ENCODE measurements at places on chromosomes 7 and 10.

- no peak for DNase-seq
These were observed 38.6 kb downstream of the NEBL start for GRCh38 chr10:20858292-20859124.

- no peak for DNase-seq
These were observed 14.9 kb downstream of the STRA8 start for GRCh38 chr7:135248546-135248945.

- DNase-seq: no peak
These were observed 120.0 kb downstream of the PDE1C start for GRCh38 chr7:31950091-31950755.

GRCh38 chr10:122303271-122304053, 32.4 kb downstream of the BTBD16 start:
- DNase-seq: no peak

- DNase-seq: no peak
These were observed 384.7 kb downstream of the MDFIC start for GRCh38 chr7:115306586-115306985.

DNA sequence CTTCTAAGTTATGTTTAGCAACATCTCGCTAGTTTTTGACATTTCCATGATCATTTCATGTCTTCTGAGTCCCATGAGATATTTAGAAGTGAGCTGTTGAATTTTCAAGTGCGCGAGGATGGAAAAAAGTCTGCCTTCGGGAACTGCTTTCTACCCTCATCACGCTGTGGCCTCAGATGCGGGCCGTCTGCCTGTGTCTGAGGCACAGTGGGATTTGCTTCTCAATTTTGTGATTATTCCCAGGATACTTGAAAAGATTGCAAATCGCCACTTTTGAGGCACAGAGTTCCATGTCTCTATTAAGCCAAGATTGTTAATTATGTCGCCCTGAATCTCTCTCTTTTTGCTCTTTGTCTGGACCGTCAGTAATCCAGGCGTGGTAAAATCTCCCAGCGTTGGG, 30.8 kb upstream of the NKX6-2 start:
- DNase-seq: no peak

DNA sequence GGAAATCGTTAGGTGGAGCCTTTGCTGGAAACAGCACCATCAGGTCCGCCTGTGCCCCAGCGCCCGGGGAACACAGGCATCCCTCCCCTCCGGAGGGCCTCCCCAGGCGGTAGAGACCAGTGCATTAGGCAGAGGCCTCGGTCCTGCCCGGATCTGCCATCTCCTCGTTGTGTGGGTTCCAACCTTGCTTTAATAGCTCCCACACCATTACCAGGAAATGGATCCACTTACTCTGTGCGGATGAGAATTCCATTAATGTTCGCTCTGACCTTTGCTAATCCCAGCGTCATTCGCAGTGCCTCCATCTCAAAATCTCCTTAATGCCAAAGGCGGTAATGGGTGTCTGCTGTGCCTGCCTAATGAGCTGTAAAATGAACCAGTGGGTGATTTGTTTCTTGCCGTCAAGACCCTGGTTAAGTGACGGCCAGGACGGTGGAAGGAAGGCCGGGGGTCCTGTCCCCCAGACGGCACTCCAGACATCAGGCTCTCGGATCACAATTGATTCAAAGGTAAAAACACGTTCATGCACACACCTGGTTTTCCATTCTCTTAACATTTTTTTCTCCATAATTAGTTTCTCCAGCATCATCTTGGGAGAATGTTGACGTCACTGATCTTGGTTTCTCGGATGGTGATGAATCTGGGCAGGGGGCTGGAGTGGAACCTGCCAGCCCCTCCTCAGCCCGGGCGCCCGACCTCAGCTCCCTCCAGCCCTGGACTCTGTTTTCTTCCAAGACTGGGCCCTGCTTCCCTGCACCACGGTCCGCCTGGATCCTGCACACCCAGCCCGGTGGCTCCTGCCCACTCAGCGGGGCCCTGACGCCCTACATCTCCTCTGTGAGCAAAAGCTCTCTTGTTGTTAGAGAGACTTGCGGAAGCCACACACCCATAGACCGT, 22.8 kb upstream of the FAM20C start:
- no peak for DNase-seq

GRCh38 chr10:98373260-98374040, 41.5 kb downstream of the PYROXD2 start:
- DNase-seq: no peak
